ENCODE measurements at places on chromosomes 1 and 21.

DNA sequence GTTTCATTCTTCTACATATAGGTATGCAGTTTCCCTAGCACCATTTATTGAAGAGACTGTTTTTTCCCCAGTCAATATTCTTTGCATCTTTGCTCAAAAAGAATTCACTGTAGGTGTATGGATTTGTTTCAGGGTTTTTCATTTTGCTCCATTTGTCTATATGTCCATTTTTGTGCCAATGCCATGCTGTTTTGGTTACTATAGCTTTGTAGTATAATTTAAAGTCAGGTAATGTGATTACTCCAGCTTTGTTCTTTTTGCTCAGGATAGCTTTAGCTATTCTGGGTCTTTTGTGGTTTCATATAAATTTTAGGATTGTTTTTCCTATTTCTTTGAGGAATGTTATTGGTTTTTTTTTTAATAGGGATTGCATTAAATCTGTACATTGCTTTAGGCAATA lies 15.9 kb upstream of the SMAP2 start:
- DNase-seq: no peak

GRCh38 chr1:202599669-202600431 lies 110.4 kb downstream of the SYT2 start:
- DNase-seq: no peak

DNA sequence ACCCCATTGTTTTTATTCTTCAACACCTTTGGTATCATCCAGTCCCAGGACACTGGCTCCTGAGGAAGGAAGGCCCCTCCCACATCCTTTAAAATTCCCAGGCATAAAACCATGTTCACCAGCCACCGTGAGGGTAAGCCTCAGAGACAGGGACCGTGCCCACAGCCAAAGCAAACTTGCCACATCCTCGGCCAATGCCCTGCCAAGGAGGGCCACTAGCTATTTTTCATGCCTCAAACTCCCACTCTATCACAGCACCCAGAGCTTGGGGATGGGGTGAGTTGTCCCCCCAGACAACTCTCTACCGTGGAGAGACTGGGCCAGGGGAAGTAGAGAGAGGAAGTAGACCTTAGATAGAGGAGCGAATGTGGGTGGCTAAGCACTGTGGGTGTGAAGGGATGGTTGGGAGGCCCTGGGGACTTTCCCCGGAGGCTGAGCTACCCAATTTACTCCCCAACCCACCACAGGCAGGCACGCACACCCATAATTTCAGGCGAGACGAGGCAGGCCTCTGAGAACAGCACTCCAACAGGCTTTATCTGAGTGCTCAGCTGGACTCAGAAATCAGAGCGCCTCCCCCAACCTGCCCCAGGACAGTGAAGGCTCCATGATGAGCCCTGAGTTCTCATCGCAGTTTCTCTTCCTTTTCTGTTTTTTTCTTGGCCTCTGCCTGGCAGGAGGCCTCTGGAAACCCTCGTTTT lies 15.9 kb upstream of the BTG2 start:
- no peak for DNase-seq

DNA sequence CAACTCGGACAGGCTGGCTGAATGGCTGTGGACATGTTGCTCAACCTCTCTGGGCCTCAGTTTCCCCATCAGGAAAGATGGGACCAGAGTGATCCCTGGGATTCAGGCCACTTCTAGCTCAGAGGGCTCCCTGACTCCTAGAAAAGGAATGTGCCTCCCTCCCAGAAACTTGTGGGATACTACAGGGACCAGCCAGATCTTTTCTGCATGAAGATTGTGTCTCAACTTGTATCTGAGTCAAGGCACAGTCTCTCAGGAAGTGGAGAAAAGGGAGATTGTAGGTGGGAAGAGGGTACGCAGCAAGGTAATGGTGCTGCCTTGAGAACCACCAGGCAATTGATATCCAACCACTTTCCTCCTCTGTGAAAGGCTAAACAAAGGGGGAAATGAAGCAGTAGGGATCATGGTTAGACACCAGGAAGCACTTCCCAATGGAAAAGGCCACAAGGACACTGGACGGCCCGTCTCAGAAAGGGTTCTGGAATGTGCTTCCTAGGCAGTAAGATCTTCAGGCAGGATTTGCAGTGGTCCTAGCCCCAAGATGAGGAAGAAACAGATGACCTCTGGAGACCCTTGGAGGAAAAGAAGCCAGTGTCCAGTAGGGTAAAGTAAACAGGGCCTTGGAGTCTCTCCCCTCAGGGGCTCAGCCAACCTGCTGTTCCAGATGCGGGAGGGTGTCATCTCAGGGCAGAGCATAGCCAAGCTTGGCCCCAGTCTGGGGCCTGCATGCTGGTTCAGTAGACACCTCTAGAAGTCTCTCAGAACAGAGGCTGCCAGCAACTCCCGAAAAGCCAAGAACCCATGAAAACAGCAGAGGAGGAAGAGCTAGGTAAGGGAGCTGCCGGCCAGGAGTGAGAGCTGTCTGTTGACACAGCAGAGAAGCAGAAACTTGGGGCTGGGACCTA lies 16.8 kb downstream of the IFFO2 start:
- no peak for DNase-seq

DNA sequence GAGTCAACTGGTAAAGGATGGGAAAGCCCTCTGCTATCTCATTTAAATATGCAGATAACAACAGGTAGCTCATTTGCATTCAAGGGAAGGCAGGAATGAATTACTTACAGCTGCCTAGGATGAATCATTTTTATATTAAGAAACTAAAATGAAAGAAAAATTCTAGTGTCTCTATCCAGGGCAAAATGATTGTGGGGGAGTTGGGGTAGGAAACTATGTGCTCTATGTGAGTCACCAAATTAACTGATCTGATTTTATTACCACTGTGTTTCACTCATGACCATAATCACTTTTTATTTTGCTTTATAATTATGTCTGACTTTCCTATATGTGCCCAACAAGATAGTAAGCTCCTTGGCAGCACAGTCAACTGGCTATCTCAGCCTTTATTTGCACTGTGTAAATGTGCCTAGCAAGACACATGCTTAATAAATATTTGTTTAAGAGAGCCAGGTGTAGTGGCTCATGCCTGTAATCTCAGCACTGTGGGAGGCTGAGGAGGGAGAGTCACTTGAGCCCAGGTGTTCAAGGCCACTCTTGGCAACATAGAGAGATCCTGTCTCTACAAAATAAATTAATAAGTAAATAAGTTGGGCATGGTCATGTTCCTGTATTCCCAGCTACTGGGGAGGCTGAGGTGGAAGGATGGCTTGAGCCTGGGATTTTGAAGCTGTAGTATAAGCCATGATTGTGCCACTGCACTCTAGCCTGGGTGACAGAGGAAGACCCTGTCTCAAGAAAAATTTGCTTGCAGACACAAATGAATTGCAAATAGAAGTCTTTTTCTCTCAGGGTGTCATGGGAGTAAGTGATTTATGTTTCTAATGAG lies 84.1 kb downstream of the SPAG17 start:
- DNase-seq: peak; percentile 95

DNA sequence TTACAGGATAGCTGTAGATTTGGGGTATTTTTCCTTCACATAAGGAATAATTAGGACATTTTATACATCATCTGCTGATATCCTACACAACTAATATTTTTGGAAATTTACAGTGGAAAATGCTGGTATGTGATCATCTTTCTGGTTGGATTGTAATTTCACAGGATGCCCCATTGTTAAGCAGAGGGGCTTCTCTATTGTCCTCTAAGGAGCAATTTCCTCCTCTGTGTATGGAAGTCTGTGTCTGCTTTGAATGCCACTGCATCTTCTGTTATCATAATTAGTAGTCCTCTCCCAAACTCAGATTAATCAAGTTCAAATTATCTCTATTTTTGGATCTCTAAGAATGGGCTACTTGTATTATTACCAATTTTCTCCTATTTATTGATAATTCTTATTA lies 988.1 kb upstream of the B3GALT2 start:
- DNase-seq: no peak

DNA sequence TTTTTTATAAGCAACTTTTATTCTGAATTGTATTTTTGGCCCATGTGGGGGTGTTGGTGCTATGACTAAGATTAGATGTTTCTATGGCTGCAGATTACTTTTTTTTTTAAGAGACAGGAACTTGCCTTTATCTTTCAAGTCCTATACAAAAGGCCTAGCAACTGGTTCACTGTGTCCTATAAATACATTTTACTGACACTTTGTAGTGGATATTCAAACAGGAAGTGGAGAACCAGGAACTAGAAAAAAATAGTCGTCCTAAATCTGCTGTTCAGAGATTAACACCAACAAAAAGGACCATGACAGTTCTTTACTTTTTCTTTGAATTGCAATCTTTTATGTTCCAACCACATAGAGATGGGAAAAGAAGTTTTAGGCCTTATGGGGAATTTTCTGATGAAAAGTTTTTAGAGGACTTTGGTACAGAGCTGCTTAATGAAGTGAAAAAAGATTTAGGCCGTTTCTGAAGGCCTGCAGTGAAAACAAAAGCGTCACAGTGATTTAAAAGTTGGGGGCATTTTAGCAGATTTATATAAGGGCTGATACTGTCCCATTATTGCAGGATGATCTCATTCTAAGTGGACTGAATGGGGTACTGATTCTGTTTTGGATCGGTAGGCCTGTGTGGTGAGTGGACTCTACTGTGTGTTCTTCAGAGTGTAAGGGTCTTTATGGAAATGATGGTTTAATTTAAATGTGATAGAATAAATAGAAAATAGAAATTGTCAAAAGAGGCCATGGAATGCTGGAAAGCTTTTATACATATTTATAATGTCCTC lies 136.4 kb upstream of the DEPDC1 start:
- no peak for DNase-seq

- no peak for DNase-seq
Observed at GRCh38 chr1:59005491-59006288, 221.8 kb upstream of the JUN start.

GRCh38 chr1:230194525-230194924 lies 127.5 kb downstream of the GALNT2 start:
- no peak for DNase-seq

DNA sequence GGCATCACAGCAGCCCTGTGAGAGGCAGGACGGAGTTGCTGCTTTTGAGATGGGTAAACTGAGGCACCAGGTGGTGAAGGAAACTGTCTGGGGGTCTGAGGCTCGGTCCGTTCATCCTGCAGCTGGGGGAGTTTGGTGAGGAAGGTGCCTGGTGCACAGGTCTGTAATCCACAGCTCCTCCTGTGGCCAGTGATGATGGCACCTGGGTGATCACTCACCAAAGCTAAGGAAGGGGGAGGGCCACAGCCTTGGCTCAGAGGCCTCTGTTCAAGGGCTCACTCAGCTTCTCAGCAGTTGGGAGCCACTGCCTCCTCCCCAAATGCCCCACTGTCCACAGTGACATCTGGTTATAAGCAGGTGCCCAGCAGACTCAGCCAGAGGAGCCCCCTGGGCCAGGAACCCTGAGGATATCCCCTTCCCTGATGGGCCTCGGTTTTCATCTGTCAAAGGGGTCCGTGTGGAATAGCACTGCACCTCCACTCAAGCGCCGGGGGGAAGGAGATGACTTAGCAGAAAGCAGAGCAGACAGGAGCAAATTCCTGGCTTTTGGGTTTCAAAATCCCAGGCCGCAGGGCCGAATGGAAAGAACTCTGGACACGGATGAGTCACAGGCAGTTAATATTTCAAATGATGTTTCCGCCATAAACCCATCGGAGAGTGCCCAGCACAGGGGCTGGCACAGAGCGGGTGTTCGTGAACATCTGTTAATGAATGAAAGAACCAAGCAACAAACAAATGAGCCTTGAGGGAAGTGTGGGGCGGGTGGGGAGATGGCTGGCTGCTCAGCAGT lies 82.8 kb downstream of the DMRTB1 start:
- DNase-seq: no peak

DNA sequence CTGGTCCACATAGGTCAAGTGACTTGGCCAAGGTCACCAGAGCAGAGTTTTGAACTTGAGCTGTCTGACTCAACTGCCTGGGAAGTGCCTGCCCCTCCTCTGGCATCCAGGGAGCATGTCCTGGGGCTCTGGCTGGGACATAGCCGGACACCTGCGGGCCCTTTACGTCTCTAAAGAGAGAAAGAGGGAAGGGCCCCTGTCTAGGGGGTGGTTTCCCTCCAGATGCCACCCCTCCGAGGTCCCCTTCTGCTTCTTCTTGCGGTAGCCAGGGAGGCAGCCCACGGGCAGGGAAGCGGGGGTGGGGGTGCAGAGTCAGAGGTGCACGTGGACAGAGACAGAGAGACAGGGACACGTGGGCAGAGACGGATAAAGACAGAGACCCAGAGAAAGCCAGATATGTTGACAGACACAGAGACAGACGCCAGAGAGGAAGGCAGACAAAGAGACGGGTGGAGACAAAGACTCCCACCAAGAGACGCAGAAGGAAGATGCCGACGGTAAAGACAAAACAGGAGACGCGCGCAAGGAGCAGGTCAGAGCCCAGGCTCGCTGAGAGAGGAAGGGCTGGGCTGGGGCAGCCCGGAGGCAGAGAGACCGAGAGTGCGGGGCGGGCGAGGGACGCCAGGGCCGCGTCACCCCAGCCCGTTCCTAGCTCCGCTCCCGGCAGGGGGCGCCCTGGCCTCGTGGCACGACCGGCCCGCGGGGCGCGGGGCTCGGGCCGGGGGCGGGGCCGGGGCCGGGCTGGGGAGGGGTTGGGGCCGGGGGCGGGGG lies 458 bp upstream of the ALPL start:
- DNase-seq: no peak

DNA sequence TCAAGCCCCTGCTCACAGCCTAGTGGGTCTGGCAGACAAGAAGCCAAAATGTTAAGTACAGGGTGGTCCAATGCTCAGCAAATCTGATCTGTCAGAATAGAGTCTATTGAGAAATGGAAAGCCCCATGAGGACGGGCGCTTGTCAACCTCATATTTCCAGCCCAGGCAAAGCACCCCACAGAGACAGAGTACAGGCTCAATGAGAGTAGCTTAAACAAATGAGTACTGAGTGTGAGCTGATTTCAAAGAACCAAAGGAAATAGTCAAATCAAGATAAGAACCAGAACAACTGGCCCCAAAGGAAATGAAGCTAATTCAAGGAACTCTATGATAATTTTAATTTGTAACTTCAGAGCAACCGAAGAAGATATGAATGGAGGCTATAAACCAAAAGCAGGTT lies 44.6 kb upstream of the SLC30A1 start:
- no peak for DNase-seq

GRCh38 chr1:53656747-53657530 lies 82.0 kb downstream of the GLIS1 start:
- no peak for DNase-seq

GRCh38 chr1:91733108-91733710 lies 152.7 kb downstream of the TGFBR3 start:
- DNase-seq: no peak

GRCh38 chr21:18384771-18385170 lies 18.8 kb downstream of the TMPRSS15 start:
- DNase-seq: peak; percentile 12
